Left renal pelvis (tissue), 4 donors: ENCODE measurements at places on chromosomes 13 and 19.

DNA sequence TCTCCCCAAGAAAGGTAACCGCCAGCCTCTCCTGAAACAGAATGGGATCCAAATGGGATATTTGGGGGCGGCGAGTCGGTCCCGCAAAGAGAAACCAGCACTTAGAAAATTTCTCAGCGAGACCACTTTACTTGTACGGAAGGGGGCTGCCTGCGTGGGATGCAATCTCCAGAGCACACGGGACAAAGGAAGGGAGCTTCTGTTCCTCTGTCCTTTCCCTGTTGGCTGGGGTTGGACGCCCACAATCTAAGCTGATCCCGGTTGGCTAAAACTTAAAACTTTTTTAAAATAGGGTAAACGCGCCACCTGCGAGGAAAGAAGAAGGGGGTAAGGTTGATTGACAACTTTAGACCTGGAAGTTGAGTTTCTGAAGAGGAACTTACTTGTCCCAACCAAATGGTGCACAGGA lies 826 bp upstream of the BSG start:
- DNase-seq: no peak

GRCh38 chr13:22196777-22197176 lies 525.9 kb downstream of the FGF9 start:
- DNase-seq: no peak

DNA sequence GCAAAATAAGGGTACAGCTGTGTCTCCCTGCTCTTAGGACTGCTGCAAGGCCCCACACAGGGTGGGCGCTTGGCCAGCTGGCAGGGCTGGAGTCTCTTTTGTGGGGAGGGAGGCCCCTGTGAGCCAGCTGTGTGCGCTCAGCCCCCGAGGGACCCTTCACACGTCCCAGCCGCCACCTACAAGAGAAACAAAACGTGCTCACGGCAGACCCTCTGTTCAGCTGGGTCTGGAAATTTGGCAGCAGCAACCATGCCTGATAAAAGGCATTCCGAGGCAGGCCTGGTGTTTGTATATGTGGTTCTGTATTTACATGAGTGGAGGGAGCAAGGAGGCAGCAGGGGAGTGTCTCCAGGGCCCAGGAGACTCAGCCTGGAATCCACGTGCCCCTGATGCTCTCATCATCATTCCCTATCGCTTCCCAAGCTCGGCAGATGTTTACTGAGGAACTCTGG lies 49.7 kb downstream of the CRTC1 start:
- no peak for DNase-seq

DNA sequence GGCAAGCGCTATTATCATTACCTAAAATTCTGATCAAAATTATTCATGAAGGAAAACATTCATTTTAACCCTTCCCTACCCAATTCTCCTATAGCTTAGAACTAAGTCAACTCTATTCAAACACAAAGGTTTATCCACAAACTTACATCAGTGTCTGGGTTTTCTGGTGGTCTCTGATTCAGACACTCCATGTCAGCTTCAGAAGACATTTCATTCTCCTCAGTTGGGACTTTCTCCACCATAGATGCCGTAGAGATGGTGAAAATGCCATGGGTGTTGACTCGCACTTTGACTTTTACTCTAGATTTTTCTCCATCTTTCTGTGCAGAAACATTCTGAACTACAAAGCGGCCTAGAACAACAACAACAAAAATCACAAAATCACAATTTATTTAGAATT lies 16.3 kb downstream of the HSPH1 start:
- DNase-seq: no peak

DNA sequence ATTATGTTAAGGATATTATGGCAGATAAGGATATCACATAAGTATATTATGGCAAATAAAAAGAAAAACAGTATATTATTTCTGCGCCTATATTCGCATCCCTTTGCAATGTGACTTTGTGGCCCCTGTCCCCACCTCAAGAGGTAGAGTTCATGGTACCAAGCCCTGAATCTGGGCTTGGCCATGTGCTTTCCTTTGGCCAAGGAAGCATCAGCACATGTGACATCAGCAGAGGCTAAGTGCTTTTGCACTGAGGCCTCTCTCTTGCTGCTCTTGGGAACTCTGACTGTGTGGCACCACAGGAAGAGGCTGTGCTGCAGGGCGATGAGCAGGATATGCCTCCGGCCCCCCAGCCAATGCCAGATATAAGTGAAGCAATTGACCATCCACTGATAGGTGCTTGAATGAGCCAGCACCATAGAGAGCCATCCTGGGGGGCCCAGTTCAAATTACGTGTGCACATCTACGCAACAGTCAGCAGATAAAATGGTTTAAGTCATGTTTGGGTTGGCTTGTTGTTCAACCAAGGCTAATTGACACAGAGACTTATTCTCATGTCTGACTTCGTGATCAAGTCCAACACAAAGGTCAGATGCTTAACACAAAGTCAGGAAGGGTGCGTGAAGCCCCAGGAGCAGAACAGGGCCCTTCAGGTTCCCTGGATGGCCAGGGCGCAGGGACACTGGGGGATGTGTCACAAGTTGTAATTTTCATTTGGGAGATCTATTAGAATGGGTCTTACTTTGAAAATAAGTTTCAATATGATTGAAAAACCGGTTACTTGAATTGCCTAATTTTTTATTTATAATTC lies 173.3 kb downstream of the COL4A1 start:
- no peak for DNase-seq

GRCh38 chr19:3443840-3444694 lies 36.3 kb downstream of the SMIM24 start:
- no peak for DNase-seq

- DNase-seq: no peak
Observed at GRCh38 chr13:101648766-101649487, 196.5 kb downstream of the ITGBL1 start.

DNA sequence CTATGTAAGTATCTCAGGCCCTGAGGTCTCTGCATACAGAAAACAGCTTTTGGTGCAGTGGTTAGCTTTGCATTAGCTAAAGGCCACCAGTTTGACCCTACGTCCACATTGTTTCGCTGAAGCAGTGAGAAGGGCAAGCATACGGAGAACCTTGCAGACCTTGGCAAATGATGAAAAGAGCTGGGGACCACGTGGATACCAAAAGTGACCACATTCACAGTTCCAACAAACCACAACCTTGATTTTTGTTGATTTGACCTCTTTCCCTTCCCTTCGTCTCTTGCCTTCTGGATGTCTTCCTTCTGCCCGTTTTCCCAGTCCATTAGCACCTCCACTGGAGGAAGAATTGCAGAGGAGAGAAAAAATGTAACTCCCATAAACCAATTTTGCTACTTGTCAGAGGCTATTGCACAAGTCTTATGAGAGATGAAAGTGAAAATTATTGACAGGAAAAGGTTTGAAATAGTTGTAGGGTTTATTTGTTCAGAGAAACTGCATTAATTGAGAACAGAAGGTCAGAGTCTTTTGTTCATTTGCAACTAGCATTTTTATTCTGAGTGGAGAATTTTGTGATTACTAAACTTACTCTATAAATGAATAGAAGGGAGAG lies 293.9 kb upstream of the HTR2A start:
- DNase-seq: no peak

- DNase-seq: no peak
Observed at GRCh38 chr19:18102916-18103542, 5.5 kb downstream of the MAST3 start.

DNA sequence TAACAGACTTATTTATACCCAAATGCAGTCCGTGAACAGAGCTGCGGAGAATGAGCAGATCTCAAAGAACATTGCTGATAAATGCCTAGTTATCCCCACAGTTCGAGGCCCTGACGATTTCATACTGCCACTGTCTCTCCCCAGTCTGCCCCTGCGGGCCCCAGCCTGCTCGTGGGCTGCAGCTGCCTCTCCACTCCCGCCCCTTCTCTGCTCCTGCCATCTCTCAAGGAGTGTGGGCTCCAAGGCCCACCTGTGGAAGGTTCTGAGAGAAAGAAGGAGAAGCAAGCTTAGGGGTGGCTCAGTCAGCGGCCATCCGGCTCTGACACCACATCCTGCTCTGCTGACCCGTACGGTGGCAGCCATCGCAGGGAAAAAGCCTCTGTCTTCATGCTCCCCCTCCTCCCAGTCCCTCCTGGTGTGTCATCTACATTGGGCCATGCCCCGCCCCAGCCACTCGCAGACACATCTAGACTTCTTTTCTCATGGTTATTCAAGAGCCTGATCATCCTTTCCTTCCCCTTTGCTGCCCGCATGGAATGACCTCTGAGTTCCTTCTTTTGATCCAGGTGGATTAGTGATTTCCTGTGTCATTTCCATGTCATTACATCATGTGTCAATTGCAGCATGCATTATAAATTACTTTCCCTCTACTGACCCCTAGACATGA lies 52.0 kb downstream of the EPS15L1 start:
- DNase-seq: no peak

GRCh38 chr13:50358231-50359040 lies 343.2 kb downstream of the KCNRG start:
- DNase-seq: no peak

DNA sequence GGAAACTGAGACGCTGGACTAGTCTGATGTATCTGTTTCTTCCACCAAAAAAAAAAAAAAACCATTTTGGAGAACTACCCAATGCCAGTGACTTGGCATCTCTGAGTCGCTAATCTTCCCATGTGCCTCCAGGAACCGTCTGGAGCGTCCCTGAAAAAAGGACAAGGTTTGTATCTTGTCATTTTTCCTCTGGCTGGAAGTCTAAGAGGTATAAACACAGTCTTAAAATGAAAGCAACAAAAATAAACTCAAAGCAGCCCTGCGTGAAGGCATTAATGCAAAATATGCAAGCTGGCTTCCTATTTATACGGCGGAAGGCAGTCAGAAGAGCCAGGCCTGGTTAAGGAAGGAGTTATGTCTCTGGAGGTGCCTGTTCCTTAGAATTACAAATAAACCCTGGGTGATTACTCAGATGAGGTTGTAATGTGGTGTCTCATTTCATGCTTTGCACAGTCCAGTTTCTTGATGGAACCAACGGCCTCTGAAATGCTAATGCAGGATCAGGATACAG lies 20.3 kb downstream of the ACTN4 start:
- no peak for DNase-seq

DNA sequence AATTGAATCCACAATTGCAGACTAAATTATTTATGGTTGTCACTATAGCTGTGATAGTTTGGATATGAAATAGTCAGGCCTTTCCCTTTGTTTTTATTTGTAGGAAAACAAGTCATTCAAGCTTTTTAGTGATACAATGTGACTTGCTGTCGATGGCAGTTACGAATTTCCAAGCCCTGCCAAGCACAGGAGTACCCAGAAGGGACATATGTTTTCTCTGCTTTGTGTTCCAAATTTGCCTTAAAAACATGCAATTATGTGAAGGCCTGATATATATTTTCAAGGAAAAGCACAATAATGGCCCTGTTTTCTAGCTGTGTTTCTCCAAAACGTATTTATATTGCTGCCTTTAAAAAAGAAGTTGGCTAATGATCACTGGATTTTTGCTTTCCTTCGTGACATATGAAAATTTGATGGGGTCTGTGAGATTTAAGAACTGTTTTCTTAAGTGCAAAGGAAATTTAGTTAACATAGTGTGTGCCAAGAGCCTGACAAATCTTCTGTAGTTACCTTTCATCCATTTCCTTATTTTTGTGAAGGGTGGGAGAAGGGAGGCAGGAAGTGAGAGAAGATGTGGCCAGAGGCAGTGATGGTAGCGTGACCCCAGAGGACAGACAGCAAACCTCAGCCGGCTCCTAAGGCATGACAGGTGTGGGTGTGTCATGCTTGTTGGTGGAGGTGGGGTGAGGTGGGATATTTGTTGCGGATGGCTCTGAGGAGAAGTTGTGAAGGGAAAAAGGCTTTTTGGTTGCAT lies 79.6 kb downstream of the TEX26 start:
- DNase-seq: no peak

- DNase-seq: no peak
Observed at GRCh38 chr13:26677156-26677555, 83.4 kb downstream of the GPR12 start.
